Esophagus squamous epithelium (tissue), 5 donors: ENCODE measurements at places on chromosomes 3 and 15.

GRCh38 chr3:65425880-65426279 is 612.8 kb downstream of the MAGI1 start:
- H3K27me3 ChIP-seq, result no peaks in the 10 kb centered on the region
- H3K4me1 ChIP-seq, result no peaks in the 10 kb centered on the region
- no peak overlapping the region for H3K27ac ChIP-seq
- no peak overlapping the region for H3K4me3 ChIP-seq
- no peaks in the 10 kb centered on the region for H3K36me3 ChIP-seq

GRCh38 chr15:54250326-54250725 is 272.1 kb downstream of the UNC13C start:
- no peaks in the 10 kb centered on the region for H3K4me1 ChIP-seq
- no peak overlapping the region for H3K27ac ChIP-seq
- H3K4me3 ChIP-seq, result no peak overlapping the region

DNA sequence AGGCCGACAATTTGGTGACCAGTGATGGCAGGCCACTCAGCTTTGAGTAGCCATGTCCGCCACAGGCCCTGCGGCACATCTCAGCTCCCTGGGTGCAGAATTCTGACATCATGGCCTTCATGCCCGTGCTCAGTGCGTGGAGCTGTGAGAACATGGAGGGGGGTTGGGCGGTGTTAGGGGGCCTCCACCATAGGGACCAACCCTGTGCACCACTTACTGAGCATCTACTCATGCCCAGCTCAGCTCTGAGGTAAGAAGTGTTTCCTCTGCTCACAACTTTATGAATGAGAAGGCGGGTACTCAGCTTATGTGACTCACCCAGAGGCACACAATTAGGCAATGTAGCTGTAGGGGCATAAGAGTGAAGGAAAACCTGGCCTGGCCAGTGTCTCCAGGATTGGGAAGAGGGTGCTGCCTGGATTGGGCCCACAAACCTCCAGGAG is 10.5 kb downstream of the ACOX2 start:
- no peak overlapping the region for H3K27ac ChIP-seq
- H3K36me3 ChIP-seq, result no peaks in the 10 kb centered on the region
- no peak overlapping the region for H3K4me3 ChIP-seq

DNA sequence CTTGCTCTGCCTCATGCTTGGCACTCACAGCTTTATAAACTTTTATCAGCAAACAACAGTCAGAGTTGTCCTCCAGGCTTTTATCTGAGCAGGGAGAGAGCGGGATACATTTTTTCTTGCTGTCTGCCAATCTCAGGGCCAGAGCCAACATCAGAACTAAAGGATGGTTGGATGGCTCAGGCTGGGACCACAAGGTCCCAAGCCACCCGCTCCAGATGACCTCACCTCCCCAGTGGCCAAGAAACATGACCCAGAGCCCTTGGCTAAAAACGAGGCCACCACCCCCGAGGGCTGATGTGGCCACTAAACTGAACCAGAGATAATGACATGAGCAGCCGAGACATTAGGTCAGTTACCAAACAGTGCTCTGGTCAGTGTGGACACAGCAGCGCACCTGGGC is 18.8 kb upstream of the SPATA12 start:
- no peak overlapping the region for H3K27ac ChIP-seq
- no peak for DNase-seq
- H3K36me3 ChIP-seq, result no peaks in the 10 kb centered on the region

DNA sequence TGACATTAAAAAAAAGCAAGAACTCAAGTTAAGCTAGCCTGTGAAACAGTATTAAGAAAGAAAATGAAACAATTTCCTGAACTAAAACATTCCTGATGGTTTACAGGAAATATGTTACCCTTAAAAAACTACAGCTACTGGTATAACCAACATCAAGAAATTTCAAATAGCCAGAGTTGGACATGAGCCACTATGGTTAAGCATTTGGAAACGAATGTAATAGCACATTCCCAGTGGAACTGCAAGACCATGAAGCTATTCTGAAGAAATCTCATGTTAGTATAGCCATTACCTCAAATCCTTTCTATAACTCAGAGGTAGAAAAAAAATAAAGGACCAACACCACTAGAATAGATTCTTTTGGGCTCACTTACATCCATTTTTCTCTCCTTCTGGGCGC is 30.2 kb downstream of the CPNE4 start:
- DNase-seq, result no peak
- H3K4me3 ChIP-seq, result no peak overlapping the region
